ENCODE measurements at places on chromosomes 4 and X.

- no peak for DNase-seq
Observed at GRCh38 chr4:174579421-174579820, 57.1 kb upstream of the HPGD start.

DNA sequence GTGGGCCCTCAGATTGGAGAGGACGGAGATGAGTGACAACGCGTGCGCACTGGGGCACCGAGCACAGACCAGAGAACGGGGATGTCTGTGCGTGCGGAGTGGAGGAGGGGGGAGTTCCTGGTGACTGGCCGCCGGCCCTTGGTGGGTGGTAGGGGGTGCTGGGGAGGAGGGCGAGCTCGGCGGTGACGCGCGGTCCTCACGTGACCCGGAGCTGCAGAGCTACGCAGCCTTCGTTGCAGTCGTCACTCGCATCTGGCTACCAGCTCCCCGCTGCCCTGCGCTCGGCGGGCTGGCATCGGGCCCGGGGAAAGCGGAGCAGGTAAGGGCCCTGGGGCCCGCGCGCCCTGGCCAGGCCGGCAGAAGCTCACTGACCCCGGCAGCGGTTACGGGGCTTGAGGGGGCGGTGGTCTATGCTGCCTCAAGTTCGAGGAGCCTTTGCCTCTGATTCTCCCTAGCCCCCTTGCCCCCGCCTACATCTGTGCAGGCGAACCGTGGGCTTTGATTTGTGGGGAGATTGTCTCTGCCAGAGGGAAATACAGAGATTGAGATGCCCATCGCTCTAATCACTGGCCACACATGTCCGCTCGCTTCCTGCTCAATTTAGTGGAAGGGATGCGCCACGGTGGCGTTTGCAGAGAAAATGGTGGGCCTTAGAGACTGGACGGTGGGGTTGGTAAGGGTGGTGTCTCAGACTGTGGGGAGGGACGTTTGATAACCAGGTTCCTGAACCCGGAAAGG, at the start of gene ARMCX4:
TSS of gene ARMCX4 (plus strand) at position 245 of the 738 bp plus-strand sequence. CDS start 3,134 bp downstream, outside the sequence.
- no peak for DNase-seq

GRCh38 chrX:22155126-22155525, 117.6 kb upstream of the CBLL2 start:
- no peak for DNase-seq

- no peak for DNase-seq
Observed at GRCh38 chr4:6538575-6538974, 36.4 kb upstream of the MAN2B2 start.

GRCh38 chrX:13051529-13052172, 7.2 kb upstream of the FAM9C start:
- no peak for DNase-seq

GRCh38 chr4:52659722-52660261, 691 bp upstream of the USP46 start:
- no peak for DNase-seq

DNA sequence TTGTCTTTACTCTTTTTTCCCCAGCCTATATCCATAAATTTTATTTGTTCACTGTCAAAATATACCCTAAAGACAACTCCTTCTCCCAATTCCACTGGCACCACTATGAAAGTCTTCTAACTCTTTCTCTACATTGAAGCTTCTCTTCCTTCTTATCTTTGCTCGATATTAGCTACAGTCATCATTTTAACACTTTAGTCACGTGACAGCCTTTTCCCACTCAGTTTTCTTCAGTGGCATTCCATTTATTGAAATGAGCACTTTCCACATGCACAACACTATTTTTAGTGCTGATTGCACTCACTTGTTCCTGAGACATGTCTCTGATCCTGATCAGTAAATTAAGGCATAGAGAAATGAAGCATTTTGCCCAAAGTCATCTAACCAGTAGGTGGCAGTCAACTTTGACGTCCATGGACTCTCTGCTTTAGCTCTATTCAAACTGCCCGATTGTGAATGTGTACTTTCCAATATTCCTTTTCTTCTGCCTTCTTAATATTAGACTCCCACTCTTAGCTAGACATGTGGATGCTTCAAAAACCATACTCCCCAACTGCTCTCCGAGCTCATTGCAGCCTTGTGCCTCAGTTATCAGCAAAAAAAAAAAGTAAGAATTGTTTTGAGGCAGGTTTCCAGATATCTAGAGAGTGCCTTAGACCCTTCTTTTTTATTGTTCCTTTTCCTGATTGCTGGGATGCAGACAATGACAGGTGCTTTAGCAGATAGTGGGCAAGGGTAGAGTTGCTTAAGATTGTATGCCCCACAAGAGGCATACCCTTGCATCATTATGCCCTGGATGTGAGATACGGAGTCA, 394.4 kb upstream of the ADGRL3 start:
- DNase-seq: no peak

- DNase-seq: no peak
Observed at GRCh38 chr4:1177274-1178141, 5.1 kb upstream of the SPON2 start.

DNA sequence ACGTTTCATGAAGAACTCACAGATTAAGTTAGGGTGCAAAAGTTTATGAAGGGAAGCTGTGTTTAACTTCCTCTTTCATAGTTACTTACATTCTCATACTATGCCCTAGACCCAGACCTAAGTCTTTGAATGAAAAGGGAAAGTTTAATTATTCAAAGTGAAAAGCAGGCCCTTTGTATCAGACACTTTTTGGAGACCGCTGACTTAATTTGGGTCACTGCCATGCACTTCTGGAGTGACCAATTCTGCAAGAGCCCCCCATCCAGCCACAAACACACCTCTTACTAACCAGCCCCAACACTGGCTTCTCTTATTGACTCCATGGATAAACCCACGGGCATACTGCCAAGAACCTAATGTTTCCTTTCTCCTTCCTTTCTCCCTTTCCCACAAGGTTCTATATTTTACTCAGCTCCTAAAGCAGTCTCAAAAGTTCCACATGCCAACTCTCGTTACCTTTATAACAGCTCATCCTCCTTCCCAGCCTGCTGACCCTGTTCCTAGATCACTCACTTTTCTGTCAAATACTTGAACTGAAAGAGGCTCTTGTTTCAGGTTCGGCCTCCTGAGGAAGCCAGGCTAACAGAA, 34.5 kb downstream of the ABCE1 start:
- no peak for DNase-seq

- no peak for DNase-seq
Observed at GRCh38 chrX:130746709-130747342, 156.2 kb downstream of the ENOX2 start.

GRCh38 chr4:137432446-137433311, 99.6 kb downstream of the PCDH18 start:
- DNase-seq: no peak

GRCh38 chrX:37509349-37509748, 62.1 kb upstream of the LANCL3 start:
- no peak for DNase-seq

GRCh38 chr4:164572877-164573279, 181.1 kb upstream of the SMIM31 start:
- DNase-seq: no peak

DNA sequence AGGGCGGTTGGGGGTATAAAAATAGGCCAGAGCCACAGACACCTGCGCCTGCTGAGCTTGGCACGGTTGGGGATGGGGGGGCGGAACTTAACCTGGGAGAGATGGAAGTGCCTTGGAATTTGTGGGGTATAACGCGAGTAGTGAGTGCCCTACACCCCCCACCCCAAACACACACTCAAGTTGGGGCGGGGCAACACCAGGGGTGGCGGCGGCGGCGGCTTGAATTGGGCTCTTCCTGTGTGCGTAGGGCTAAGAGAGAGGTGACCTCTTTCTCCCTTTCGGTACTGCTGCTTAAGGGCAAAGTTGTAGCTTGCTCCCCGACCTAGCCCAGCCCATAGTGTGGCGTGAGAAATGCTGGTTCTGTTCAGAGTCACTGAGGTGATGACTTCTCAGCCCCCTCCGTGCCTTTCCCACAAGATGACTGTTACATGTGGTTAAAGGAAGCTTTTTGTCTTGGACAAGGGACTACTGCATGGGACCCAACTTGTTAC, 839 bp downstream of the STK26 start:
- no peak for DNase-seq

DNA sequence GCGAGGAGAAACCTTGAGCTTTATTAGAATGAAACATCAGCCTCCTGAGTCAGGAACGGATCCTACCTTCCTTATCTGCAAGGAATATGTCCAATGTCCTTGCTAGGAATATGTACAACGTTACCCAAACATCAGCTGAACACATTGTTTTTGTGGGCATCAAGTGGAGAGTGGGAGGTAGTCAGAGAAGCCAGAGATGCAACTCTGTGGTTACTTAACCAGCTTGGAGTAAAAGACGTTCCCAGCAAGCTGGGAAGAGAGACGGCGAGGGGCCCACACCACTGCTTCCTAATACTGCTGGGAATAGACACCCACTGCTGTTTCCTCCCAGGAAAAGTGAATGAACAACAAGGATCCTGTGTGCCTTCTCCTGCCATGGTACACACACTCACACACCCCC, 74.4 kb upstream of the PLAC1 start:
- no peak for DNase-seq

- no peak for DNase-seq
Observed at GRCh38 chrX:37380924-37381323, 31.8 kb downstream of the PRRG1 start.

GRCh38 chrX:53317365-53318069, 36.1 kb upstream of the IQSEC2 start:
- DNase-seq: peak; percentile 10

All from NCI-H1048 (cell line).